ENCODE measurements at places on chromosomes 1 and 21.
A peak's percentile ranks its signal among the peaks of the same experiment; 100 is the strongest.

- no peak for DNase-seq
These were observed 6.0 kb downstream of the GORAB start for GRCh38 chr1:170537798-170538503.

DNA sequence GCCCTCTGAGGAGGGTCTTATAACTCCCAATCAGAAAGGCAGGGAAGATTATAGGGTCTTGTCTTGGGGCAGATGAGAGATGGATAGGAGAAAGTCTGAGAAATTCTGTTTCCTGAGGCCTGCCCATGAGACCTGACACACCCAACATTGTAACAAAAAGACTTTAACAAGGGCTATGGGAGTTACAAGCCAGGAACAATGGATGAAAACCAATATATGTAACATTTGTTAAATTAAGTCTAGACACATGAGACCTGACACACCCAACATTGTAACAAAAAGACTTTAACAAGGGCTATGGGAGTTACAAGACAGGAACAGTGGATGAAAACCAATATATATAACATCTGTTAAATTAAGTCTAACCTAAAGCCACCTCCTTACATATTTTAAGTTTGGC, 21.8 kb downstream of the NRDC start:
- no peak for DNase-seq

- no peak for DNase-seq
These were observed 50.7 kb upstream of the ACOT11 start for GRCh38 chr1:54497338-54497737.

DNA sequence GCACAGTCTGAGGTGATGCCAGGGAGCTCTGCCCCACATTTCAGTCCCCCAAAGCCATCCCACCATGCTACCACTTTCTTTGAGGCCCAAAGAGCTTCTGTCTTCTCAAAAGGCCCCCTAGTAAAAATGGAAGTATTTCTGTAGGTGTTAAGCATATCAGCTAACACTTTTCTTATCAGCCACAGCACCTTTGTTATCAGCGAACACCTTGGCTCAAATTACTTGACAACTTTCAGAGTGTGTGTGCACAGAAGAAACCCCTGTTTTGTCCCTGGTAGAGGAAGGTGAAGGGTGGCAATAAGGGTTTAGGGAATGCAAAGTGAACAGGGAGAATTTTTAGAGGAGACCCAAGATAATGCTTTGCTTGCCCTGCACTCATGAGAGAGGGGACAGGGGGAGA, 54.8 kb upstream of the GJA8 start:
- DNase-seq: no peak

GRCh38 chr1:54885807-54886723, 930 bp downstream of the DHCR24 start:
- DNase-seq: no peak

- no peak for DNase-seq
These were observed 448.6 kb downstream of the SETD4 start for GRCh38 chr21:35611708-35612132.

- DNase-seq: peak; percentile 31
These were observed 1.0 kb downstream of the PLEKHG5 start for GRCh38 chr1:6490181-6491080.

- no peak for DNase-seq
These were observed 83.1 kb upstream of the S1PR1 start for GRCh38 chr1:101153692-101154091.

DNA sequence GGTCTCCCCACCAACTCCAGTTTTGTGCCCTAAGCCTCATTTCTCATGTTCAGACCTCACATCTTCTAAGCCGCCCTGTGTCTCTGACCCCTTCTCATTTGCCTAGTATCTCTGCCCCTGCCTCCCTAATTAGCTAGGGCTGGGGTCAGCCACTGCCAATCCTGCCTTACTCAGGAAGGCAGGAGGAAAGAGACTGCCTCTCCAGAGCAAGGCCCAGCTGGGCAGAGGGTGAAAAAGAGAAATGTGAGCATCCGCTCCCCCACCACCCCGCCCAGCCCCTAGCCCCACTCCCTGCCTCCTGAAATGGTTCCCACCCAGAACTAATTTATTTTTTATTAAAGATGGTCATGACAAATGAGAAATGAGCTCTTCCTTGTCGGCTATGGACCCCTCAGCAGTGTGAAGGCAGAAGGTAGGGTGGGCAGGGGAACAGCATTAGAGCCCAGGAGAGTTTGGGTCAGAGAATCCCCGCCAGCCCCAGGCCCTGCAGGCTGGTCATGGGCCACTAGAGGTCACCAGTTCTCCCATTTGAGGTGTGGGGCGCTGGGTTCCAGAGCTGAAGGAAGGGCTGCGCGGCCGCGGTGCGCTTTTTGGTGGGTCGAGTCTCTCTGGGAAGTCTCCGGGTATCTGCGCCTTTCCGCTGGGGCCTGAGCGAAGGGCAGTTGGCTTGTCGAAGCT, 11.5 kb downstream of the ADAMTSL4 start:
- DNase-seq: peak; percentile 78

DNA sequence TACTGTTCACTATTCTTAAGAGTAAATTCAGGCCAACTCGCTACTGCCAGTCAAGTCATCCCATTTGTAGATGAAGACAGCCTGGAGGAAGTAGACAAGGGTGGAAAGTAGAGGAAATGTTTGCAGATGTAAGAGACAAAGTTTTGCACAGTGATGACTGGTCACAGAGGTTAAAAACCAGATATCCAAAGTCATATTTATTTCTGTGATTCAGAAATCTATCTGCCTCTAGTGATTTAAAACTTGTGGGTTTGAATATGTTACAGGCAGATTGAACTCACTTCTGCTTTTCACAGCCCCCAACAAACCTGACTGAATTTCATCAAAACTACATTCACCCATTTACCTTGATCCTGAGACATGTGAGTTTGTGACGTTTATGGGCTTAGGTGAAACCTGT, 484.7 kb upstream of the C1orf87 start:
- no peak for DNase-seq

DNA sequence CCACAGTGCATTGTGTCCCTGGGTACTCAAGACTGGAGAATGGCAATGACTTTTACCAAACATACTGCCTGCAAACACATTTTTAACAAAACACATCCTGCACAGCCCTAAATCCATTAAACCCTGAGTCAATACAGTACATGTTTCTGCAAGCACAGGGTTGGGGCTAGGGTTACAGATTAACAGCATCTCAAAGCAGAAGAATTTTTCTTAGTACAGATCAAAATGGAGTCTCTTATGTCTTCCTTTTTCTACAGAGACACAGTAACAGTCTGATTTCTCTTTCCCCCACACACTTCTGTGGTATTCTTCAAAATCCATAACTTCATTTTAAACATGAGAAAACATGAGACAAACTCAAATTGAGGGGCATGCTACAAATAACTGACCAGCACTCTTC, 13.9 kb downstream of the BMP8A start:
- no peak for DNase-seq
